CD8-positive, alpha-beta memory T cell (primary cell): ENCODE measurements at places on chromosomes 1 and 21. TPM values are rescaled to one million over a fixed set of nuclear protein-coding genes. Genes with fewer than 3 reads are reported as not detected.

- no peak overlapping the region for H3K4me3 ChIP-seq
- H3K27me3 ChIP-seq = no peaks in the 10 kb centered on the region
- H3K36me3 ChIP-seq = peaks cover 8% of the 10 kb centered on the region
- DNase-seq = no peak
- peaks cover 11% of the 10 kb centered on the region for H3K4me1 ChIP-seq
Measured at GRCh38 chr1:119987686-119988085, 81.8 kb downstream of the NOTCH2 start.

GRCh38 chr1:225428881-225429455, 1.1 kb upstream of the LBR start:
- no peaks in the 10 kb centered on the region for H3K27me3 ChIP-seq
- peaks cover 34% of the 10 kb centered on the region for H3K4me1 ChIP-seq

GRCh38 chr1:247115141-247115510, 11.0 kb upstream of the ZNF669 start:
- peaks cover 5% of the 10 kb centered on the region for H3K27me3 ChIP-seq
- H3K4me1 ChIP-seq = peaks cover 6% of the 10 kb centered on the region
- H3K36me3 ChIP-seq = no peaks in the 10 kb centered on the region
- H3K27ac ChIP-seq = no peak overlapping the region

GRCh38 chr1:214220891-214221290, 60.1 kb upstream of the SMYD2 start:
- peaks cover 3% of the 10 kb centered on the region for H3K27me3 ChIP-seq
- no peak overlapping the region for H3K27ac ChIP-seq
- H3K36me3 ChIP-seq = no peaks in the 10 kb centered on the region
- H3K4me3 ChIP-seq = no peak overlapping the region

DNA sequence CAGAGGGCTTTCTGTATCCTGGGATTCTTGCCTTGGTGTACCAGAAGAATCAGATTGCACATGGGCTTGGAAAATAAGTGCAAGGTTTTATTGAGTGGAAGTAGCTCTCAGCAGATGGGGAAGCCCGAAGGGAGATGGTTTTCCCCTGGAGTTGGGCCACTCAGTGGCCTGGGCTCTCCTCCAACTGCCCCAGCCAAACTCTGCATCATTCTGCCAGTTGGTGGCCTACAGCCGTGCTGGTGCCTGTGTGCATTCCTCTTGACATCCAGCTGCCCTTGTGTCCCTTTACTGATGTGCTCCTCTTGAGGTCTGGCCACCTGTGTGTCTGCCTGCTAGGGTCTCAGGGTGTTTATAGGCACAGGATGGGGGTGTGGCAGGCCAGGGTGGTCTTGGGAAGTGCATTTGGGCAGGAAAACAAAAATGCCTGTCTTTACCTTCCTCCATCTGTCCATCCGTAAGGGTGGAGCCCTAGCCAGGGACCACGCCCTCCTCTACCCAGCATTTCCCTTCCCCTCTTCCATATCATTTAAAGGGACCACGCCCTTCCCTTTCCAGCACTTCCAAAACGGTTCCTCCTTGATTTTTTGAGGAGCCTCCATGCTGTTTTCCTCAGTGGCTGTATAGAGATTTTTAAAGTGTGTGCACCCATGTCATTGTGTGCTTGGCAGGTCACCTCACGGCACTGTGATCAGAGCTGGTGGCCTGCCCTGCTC, 18.9 kb downstream of the SNAP47 start:
- DNase-seq = no peak
- H3K27me3 ChIP-seq = no peaks in the 10 kb centered on the region
- no peak overlapping the region for H3K4me3 ChIP-seq
- H3K27ac ChIP-seq = no peak overlapping the region

DNA sequence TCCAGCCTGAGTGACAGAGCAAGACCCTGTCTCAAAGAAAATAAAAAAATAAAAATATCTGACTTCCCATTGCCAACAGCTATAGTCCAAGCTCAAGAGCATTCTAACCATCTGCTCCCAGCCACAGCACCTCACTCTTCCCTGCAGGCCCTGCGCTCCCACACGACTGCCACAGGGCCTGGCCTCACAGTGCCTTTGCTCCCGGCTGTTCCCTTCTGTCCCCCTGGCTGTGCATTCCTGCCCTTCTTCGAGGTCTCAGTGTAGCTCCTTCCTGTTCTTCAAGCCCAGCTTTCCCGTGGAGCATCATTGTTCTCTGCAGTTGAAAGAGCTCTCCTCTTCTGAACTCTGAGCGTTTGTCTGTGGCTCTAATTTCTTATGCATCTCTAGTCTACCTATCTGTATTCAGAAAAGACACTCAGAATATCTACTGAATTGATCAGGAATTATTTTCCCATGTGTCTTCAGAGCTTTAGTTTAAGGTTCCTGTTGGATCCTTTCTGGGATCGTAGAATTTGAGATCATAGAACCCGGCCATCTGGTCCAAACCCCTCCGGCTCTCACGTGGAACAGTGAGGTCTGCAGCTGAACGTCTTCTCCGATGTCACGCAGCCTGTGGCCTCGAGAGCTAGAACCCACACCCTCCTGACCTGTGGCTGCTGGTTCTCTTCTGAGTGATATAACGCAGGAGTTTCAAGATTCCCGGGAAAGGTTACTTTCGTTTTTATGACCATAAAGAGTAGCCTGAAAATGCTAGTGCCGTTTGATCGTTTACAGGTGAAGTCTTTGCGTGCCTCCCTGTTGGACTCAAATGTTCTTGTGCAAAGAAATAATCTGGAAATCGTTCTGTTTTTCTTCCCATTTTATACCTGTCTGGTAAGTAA, 54.4 kb downstream of the DOP1B start:
- H3K4me3 ChIP-seq = no peak overlapping the region
- H3K27me3 ChIP-seq = no peaks in the 10 kb centered on the region
- no peak for DNase-seq
- no peaks in the 10 kb centered on the region for H3K4me1 ChIP-seq
- H3K27ac ChIP-seq = no peak overlapping the region

GRCh38 chr1:168603501-168604110, 27.2 kb downstream of the XCL1 start:
- no peaks in the 10 kb centered on the region for H3K27me3 ChIP-seq
- H3K27ac ChIP-seq = no peak overlapping the region
- H3K36me3 ChIP-seq = no peaks in the 10 kb centered on the region
- H3K4me1 ChIP-seq = no peaks in the 10 kb centered on the region

GRCh38 chr1:94909486-94909885, 17.4 kb downstream of the CNN3 start:
- H3K36me3 ChIP-seq = no peaks in the 10 kb centered on the region
- no peak overlapping the region for H3K27ac ChIP-seq
- no peaks in the 10 kb centered on the region for H3K27me3 ChIP-seq
- no peak for DNase-seq
- H3K4me3 ChIP-seq = no peak overlapping the region
- no peaks in the 10 kb centered on the region for H3K4me1 ChIP-seq

DNA sequence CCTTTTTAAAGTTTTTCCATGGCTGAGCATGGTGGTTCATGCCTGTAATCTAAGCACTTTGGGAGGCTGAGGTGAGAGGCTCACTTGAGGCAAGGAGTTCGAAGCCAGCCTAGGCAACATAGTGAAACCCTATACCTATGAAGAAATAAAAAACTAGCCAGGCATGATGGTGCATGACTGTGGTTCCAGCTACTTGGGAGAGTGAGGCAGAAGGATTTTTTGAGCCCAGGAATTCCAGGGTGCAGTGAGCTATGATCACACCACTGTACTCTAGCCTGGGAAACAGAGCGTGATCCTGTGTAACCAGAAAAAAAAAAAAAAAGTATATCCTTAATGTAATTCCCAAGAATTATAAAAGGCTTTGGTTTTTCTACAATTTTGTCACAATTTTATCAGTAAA, 17.4 kb downstream of the DEPDC1 start:
- no peak overlapping the region for H3K27ac ChIP-seq
- H3K4me1 ChIP-seq = no peaks in the 10 kb centered on the region
- H3K27me3 ChIP-seq = no peaks in the 10 kb centered on the region
- DNase-seq = no peak
- no peaks in the 10 kb centered on the region for H3K36me3 ChIP-seq

DNA sequence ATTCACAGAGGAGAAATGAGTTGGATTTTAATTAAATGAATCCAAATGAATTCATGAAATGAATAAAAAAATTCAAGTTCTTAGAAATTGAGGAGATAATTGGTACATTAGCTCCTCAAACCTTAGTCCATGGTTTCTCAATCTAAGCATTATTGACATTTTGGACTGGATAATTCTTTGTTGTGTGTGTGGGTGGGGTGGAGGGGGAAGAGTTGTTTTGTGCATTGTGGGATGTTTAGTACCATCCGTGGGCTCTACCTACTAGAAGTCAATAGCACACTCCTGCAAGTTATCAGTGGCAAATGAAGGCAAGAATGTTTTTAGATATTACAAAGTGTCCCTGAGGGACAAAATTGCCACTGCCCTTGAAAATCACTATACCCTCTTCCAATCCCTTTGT, 431.9 kb downstream of the PLPP3 start:
- H3K27me3 ChIP-seq = no peaks in the 10 kb centered on the region
- no peaks in the 10 kb centered on the region for H3K36me3 ChIP-seq
- H3K4me3 ChIP-seq = no peak overlapping the region
- no peak overlapping the region for H3K27ac ChIP-seq
- no peak for DNase-seq

DNA sequence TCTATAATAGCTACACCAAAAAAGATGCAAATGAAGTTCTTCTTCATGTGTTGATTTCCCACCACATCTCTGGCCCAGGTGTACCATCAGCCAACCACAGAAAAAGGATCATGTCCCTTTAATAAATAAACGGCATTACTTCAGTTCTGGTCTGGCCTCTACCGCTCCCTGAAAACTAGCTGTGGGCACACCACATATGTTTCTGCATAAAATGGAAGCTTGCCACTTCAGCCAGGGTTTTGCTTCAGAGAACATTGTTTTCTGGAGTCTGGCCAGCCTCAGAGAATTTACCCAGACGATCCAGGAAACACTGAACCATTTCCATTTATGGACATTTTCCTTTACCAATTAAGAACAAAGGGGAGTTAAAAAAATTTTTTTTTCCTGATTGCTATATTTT, 5.8 kb upstream of the LAMC2 start:
- H3K27ac ChIP-seq = no peak overlapping the region
- H3K27me3 ChIP-seq = no peaks in the 10 kb centered on the region
- H3K4me3 ChIP-seq = no peak overlapping the region
- DNase-seq = no peak

HES2 gene
- polyA plus RNA-seq = not detected

FCGR3A gene
- polyA plus RNA-seq = 44.6 TPM

GJB3 gene
- polyA plus RNA-seq = not detected

TCP10L gene
- polyA plus RNA-seq = 0.43 TPM

VAV3 gene
- 13.7 TPM for polyA plus RNA-seq

KRTAP10-1 gene
- not detected for polyA plus RNA-seq
